ENCODE measurements at places on chromosomes 4 and X. TPM values are rescaled to one million over a fixed set of nuclear protein-coding genes. Genes with fewer than 3 reads are reported as not detected.
A peak's percentile ranks its signal among the peaks of the same experiment; 100 is the strongest.

Gene EVC2
- total RNA-seq = 8.6 TPM

DNA sequence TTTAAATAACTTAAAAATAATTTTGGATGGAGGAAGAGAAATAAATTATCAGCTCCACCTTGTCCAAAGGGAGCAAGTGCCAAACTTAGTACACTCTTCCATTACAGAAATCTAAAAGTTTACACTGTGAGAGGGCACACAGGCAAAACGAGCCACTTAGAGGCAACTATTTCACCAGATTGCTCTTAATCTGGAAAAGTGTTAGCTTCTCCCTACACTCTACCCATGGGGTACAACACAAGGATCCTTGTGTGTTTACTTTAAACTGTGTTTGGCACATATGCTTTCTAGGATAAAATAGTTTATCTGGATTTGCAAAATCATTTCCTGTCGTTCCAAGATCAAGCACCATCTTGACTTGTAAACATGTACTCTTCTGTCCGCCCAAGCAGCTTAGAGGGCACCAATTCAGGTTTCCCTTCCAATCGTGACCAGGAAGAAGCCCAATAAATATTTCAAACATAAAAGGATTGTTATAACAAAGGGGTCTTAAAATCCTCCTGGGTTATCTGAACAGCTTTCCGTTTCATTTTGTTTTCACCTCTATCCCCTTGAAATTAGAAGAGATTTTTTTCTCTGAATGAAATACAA lies 29.0 kb upstream of the KDR start:
- no peak overlapping the region for H3K4me3 ChIP-seq
- H3K27me3 ChIP-seq = no peaks in the 10 kb centered on the region
- H3K36me3 ChIP-seq = no peaks in the 10 kb centered on the region
- no peak overlapping the region for H3K27ac ChIP-seq

GRCh38 chr4:22345678-22346077 lies 170.2 kb downstream of the ADGRA3 start:
- no peaks in the 10 kb centered on the region for H3K4me1 ChIP-seq
- no peaks in the 10 kb centered on the region for H3K36me3 ChIP-seq
- no peaks in the 10 kb centered on the region for H3K27me3 ChIP-seq
- no peak overlapping the region for H3K4me3 ChIP-seq
- no peak overlapping the region for H3K27ac ChIP-seq
- DNase-seq = no peak

DNA sequence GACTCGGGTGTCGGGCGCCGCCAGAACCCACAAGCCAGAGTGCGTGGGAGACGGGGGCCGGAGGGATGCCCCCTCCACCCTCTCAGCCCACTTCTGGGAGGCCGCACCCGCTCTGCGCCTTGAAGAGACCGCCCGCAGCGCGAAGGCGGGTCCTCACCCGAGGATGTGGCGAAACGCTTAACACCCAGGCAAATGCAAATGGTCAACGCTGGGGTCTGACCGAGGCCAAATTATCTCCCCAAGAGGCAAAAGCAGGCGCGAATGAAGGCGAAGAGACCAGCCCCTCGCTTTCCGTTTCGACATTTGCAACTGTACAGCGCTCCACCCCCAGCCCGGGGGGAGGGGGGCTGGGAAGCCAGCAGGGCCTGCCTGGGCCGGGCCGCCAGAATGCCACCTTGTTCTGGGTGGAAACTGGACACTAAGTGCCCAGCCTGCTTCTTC lies 137.7 kb upstream of the ZIC3 start:
- no peaks in the 10 kb centered on the region for H3K4me1 ChIP-seq
- H3K36me3 ChIP-seq = no peaks in the 10 kb centered on the region
- peaks cover 49% of the 10 kb centered on the region for H3K27me3 ChIP-seq
- H3K4me3 ChIP-seq = peak overlapping the region; percentile 38
- H3K27ac ChIP-seq = no peak overlapping the region

GRCh38 chrX:136168929-136169735 lies 21.8 kb downstream of the FHL1 start:
- H3K4me3 ChIP-seq = no peak overlapping the region
- peaks cover 50% of the 10 kb centered on the region for H3K4me1 ChIP-seq
- H3K27ac ChIP-seq = peak overlapping the region; percentile 96
- peak; percentile 90 for DNase-seq

Data from sigmoid colon (tissue), 7 donors.